ENCODE measurements at places on chromosomes 12 and 14.

DNA sequence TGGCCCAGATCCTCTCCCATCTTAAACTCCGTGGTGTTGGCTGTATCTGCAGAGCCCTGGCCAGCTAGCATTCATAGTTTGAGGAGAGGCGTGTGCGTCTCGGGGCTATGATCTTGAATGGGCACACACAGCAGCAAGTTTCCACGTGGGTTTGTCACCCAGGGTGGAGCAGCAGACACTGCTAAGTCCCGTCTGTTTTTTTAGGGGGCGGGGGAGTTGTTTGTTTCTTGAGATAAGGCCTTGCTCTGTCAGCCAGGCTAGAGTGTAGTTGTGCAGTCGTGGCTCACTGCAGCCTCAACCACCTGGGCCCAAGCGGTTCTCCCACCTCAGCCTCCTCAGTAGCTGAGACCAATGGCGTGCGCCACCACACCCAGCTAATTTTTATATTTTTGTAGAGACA, 20.1 kb upstream of the TEX22 start:
- H3K36me3 ChIP-seq, result peaks cover 29% of the 10 kb centered on the region
- H3K4me3 ChIP-seq, result no peak overlapping the region
- H3K27ac ChIP-seq, result no peak overlapping the region
- H3K27me3 ChIP-seq, result no peaks in the 10 kb centered on the region

- H3K36me3 ChIP-seq, result no peaks in the 10 kb centered on the region
- no peak overlapping the region for H3K4me3 ChIP-seq
- no peak for DNase-seq
- H3K4me1 ChIP-seq, result no peaks in the 10 kb centered on the region
- no peaks in the 10 kb centered on the region for H3K27me3 ChIP-seq
- no peak overlapping the region for H3K27ac ChIP-seq
Observed at GRCh38 chr14:50998612-50999011, 54.3 kb upstream of the PYGL start.

- no peak overlapping the region for H3K4me3 ChIP-seq
- no peaks in the 10 kb centered on the region for H3K27me3 ChIP-seq
- H3K27ac ChIP-seq, result no peak overlapping the region
- no peaks in the 10 kb centered on the region for H3K4me1 ChIP-seq
- no peak for DNase-seq
- H3K36me3 ChIP-seq, result no peaks in the 10 kb centered on the region
Observed at GRCh38 chr14:54935958-54936357, 33.3 kb upstream of the GCH1 start.

DNA sequence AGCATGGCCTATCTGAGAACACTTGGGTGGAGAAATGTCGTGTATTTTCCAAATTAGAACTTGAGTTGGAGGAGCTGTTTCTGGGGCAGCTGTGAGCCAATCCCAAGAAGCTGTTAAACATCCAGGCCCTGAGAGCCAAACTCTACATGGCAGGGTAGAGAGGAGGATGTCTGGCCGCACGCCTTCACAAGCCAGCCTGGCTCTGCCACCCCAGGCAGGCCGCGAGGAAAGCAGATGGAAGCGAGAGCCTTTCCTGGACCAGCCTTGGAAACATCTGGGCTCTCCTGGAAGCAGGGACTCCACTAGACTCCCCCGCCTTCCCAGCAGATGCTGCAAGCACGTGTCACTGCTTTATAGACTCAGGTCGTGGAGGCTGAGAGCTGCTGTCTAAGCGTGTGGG, 312.8 kb upstream of the FKBP4 start:
- DNase-seq, result no peak
- no peaks in the 10 kb centered on the region for H3K4me1 ChIP-seq
- no peaks in the 10 kb centered on the region for H3K36me3 ChIP-seq
- H3K27ac ChIP-seq, result no peak overlapping the region
- no peaks in the 10 kb centered on the region for H3K27me3 ChIP-seq

DNA sequence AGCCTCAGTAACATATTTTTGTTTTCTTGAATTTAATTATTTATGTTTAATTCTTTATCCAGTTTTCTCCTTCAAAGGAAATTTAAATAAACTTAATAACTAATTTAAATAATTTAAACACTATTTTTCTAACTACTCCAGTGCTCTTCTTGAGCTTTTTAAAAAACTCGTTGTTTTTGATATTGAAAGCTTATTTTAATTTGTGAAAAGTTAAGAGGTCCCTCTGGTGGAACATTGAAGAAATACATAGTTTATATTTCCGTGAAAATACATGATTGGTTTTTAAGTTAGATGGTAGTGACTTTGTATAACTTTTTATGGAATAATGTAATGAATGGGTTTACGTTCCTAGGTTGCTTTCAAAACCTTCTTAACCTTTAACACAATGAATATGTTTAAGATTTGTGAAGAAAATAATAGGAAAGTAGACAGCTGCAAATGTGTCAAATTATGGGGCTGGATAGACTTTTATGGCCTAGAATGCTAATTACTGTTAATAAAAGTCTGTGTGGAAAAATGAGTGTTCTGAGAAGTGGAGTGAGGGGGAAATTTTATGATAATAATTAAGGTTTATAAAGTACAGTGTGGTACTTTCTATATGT, 45.9 kb upstream of the MSRB3 start:
- H3K27me3 ChIP-seq, result no peaks in the 10 kb centered on the region
- DNase-seq, result no peak
- peaks cover 18% of the 10 kb centered on the region for H3K36me3 ChIP-seq
- H3K27ac ChIP-seq, result no peak overlapping the region

- no peaks in the 10 kb centered on the region for H3K4me1 ChIP-seq
- no peak for DNase-seq
- H3K27ac ChIP-seq, result no peak overlapping the region
- peaks cover 21% of the 10 kb centered on the region for H3K27me3 ChIP-seq
- H3K36me3 ChIP-seq, result no peaks in the 10 kb centered on the region
- H3K4me3 ChIP-seq, result no peak overlapping the region
Observed at GRCh38 chr12:131312793-131313545, 359.3 kb downstream of the ADGRD1 start.

GRCh38 chr14:96574633-96575632, 72.8 kb downstream of the PAPOLA start:
- peak overlapping the region; percentile 1 for H3K27ac ChIP-seq
- peak; percentile 62 for DNase-seq
- no peaks in the 10 kb centered on the region for H3K27me3 ChIP-seq
- peaks cover 17% of the 10 kb centered on the region for H3K4me1 ChIP-seq

- no peaks in the 10 kb centered on the region for H3K36me3 ChIP-seq
- H3K4me1 ChIP-seq, result no peaks in the 10 kb centered on the region
- H3K27me3 ChIP-seq, result no peaks in the 10 kb centered on the region
- DNase-seq, result no peak
- no peak overlapping the region for H3K4me3 ChIP-seq
- H3K27ac ChIP-seq, result no peak overlapping the region
Observed at GRCh38 chr12:23375621-23376020, 573.8 kb downstream of the SOX5 start.

- H3K36me3 ChIP-seq, result no peaks in the 10 kb centered on the region
- no peak for DNase-seq
- no peaks in the 10 kb centered on the region for H3K27me3 ChIP-seq
- H3K4me1 ChIP-seq, result no peaks in the 10 kb centered on the region
Observed at GRCh38 chr12:98162906-98163678, 352.3 kb upstream of the TMPO start.

DNA sequence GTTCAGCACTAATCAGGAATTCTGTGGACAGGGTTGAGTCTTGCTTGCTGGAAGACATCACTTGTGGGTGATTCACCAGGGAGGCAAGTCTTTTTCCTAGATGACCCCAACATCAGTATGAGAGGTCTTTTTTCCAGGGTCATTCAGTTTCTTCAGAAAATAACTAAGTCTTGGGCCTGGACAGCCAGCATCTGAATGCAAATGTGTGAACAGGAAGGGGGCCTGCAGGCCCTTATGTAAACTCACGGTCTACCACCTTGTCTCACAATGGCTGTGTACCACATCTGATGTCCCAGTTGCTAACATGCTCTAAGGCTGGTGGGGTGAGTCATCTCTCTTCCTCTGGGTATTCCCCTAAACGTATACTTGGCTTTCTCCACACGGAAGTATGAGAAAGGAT, 79.2 kb downstream of the HECTD4 start:
- H3K36me3 ChIP-seq, result peaks cover 26% of the 10 kb centered on the region
- no peak for DNase-seq
- no peak overlapping the region for H3K27ac ChIP-seq
- H3K4me1 ChIP-seq, result no peaks in the 10 kb centered on the region
- H3K27me3 ChIP-seq, result no peaks in the 10 kb centered on the region
- H3K4me3 ChIP-seq, result no peak overlapping the region

DNA sequence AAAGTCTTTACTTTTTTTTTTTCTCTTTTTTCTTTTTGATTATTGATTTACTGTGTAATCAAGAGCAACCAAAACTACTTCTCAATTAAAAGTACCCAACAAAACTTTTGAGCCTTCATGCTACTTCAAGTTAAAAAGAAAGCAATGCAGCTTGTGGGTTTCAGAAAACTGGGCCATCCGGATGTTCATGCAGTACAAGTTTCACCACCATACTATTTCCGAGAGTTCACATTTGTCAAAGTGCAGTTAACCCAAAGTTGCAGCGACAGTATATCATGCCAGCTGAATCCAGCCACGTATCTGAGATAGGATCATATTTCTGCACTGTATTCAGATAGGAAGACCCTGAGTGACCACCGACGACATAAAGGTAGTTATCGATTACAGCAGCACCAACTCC, 33.0 kb downstream of the KLHL28 start:
- no peaks in the 10 kb centered on the region for H3K27me3 ChIP-seq
- no peak overlapping the region for H3K27ac ChIP-seq
- H3K4me1 ChIP-seq, result no peaks in the 10 kb centered on the region
- H3K36me3 ChIP-seq, result peaks cover 16% of the 10 kb centered on the region
- DNase-seq, result no peak
- H3K4me3 ChIP-seq, result no peak overlapping the region

- no peak overlapping the region for H3K4me3 ChIP-seq
- no peaks in the 10 kb centered on the region for H3K27me3 ChIP-seq
- H3K4me1 ChIP-seq, result no peaks in the 10 kb centered on the region
- H3K36me3 ChIP-seq, result no peaks in the 10 kb centered on the region
- DNase-seq, result no peak
- no peak overlapping the region for H3K27ac ChIP-seq
Observed at GRCh38 chr12:88698471-88698870, 118.2 kb upstream of the KITLG start.

DNA sequence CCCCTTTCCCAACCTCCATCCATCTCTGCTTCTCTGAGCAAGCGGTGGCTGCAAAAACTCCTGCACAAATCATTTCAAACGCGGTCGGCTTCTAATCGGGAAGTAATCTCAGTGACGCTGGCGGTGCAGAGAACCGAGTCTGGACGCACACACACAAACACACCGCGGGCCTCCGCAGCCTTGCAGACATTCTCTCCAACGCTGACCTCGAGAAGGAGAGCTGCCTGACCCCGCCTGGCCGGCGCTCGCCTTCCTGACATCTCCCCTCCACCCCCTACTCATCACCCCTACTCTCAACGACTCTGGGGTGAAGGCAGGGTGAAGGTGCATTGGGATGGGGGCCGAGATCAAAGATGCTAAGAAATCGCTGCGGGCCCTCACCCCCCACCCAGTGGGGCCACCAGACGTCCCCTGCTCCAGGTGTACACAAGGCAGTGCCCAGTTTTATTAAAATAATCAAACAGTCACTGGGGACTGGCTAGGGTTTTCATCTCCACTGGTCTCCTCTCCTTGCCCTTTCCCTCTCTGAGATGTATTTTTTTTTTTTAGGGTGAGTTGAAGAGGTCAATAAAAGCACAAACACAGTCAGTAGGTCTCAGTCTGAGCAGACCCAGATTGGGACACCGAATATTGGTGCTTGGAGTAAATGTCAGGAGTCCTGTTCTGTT, 506 bp upstream of the TBX5 start:
- peak overlapping the region; percentile 52 for H3K4me3 ChIP-seq
- peaks cover 27% of the 10 kb centered on the region for H3K4me1 ChIP-seq
- no peak for DNase-seq
- H3K36me3 ChIP-seq, result no peaks in the 10 kb centered on the region

DNA sequence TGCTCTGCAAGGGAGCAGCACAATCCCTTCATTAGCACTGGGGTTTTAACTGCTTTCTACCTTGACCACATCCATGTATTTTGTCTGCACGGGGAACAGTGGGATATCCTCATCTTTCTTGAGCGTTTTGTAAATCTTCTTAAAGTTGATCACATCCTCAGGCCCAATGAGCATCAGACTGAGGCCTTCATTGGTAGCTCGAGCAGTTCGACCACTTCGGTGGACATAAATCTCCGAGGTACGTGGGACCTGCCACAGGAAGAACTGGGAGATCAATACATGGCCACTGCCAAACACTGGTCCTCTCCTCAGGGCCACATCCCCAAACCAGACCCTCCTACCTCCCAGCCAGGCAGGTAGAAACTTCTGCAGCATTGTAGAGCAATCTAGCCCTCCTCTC, 26.1 kb downstream of the DDX24 start:
- no peak overlapping the region for H3K27ac ChIP-seq
- no peaks in the 10 kb centered on the region for H3K4me1 ChIP-seq
- H3K27me3 ChIP-seq, result no peaks in the 10 kb centered on the region
- no peak overlapping the region for H3K4me3 ChIP-seq
- H3K36me3 ChIP-seq, result peaks cover 99% of the 10 kb centered on the region
- no peak for DNase-seq

- peak; percentile 97 for DNase-seq
- peak overlapping the region; percentile 96 for H3K27ac ChIP-seq
- H3K4me3 ChIP-seq, result peak overlapping the region; percentile 46
- no peaks in the 10 kb centered on the region for H3K27me3 ChIP-seq
- peaks cover 71% of the 10 kb centered on the region for H3K4me1 ChIP-seq
Observed at GRCh38 chr14:23153851-23154796, 29.3 kb downstream of the SLC7A8 start.

- H3K36me3 ChIP-seq, result no peaks in the 10 kb centered on the region
- no peak overlapping the region for H3K4me3 ChIP-seq
- peak; percentile 72 for DNase-seq
- H3K27me3 ChIP-seq, result peaks cover 10% of the 10 kb centered on the region
- H3K27ac ChIP-seq, result no peak overlapping the region
Observed at GRCh38 chr12:120356567-120357030, 12.4 kb downstream of the MSI1 start.

GRCh38 chr12:14454098-14454907, 88.8 kb downstream of the ATF7IP start:
- peaks cover 64% of the 10 kb centered on the region for H3K36me3 ChIP-seq
- H3K4me1 ChIP-seq, result no peaks in the 10 kb centered on the region
- H3K4me3 ChIP-seq, result no peak overlapping the region
- no peaks in the 10 kb centered on the region for H3K27me3 ChIP-seq
- no peak for DNase-seq

DNA sequence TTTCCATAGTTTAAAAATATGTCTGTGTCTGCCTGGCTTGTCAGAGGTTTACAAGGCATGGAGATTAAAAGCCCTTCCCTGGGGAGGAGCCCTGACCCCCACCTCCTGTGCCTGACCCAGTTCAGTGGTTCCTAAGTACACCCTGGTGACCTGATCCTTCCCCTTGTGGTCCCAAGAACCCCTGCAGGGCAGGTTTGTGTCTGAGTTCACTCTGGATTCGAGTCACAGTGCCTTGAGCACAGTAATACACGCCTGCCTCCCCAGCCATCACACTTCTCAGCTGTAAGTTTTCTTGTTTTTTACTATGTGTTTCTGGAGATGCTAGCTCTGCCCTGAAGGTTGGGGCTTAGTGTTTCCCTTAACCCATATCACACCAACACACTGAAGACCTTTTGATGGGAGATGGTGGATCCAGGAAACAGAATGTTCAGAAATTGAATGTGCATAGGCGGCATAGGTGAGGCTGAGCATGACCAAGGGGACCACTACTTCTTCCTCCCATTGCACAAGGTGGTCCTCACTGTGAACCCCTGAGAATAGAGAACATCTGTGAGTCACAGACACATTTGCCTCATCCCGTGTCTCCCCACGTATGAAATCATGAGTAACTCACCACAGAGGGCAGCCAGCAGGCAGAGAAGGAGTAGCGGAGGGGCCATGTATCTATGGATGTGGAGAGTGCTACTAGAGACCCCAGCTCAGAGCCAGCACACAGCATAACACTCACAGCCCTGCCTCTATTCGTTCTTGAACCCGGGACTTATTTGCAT, 962.9 kb downstream of the TMEM121 start:
- no peak overlapping the region for H3K4me3 ChIP-seq
- H3K36me3 ChIP-seq, result no peaks in the 10 kb centered on the region
- no peak overlapping the region for H3K27ac ChIP-seq
